Activated T-helper 1 cell treated with anti-CD3 and anti-CD28 coated beads, Interleukin-2, amount 50 U/mL, for 16 hours (primary cell): ENCODE measurements at places on chromosomes 7 and 10.

- no peak for DNase-seq
Observed at GRCh38 chr7:152664636-152665035, 11.3 kb downstream of the XRCC2 start.

DNA sequence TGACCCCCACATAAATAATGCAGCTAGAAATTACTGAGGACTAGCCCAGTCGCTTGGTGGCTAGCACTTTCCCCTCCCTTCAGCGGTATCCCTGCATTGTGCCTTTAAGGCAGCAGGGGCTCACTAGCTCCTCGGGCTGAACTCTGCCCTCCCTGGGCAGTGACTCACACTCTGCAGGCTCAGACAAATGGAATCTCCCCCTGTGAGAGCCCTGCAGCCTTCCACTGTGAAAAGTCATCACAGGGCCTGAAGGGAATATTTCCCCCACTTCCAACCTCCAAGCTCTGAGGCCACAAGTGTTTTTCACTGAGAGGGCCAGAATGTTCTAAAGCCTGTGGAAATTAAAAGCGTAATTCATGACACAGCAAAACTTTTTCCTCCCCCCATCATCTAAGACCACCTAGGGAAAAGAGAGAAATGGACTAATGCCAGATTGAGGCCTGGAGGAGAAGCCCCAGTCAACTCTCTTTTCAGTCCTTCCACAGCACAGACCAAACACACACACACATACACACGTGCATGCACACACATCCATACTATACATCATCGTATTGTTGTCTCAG lies 93.6 kb upstream of the COL1A2 start:
- no peak for DNase-seq

DNA sequence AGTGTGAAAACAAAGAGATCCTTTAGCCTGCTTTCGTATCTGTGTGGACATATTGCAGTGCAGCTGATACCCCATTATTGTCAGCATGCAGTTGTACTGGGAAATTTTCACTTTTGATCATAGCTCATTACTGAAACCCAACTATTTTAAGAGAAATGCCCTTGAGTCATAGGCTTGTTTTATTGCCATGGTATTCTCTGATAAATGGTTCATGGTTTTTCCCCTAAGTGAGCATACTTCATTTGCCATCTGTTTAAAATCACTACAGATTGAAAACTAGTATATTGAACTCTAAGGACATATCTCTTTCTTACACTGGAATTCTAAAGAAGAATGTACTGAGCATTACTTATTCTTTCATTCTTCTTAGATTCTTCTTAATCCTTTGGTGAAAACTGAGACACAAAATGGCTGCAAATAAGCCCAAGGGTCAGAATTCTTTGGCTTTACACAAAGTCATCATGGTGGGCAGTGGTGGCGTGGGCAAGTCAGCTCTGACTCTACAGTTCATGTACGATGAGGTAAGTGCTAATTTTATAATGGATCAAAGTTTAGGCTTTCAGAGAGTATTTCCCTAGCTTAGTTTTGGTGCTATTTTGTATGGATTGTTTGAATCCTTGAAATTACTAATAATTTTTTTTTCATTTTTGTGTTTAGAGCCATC lies 63.0 kb downstream of the RALA start:
- DNase-seq = no peak

DNA sequence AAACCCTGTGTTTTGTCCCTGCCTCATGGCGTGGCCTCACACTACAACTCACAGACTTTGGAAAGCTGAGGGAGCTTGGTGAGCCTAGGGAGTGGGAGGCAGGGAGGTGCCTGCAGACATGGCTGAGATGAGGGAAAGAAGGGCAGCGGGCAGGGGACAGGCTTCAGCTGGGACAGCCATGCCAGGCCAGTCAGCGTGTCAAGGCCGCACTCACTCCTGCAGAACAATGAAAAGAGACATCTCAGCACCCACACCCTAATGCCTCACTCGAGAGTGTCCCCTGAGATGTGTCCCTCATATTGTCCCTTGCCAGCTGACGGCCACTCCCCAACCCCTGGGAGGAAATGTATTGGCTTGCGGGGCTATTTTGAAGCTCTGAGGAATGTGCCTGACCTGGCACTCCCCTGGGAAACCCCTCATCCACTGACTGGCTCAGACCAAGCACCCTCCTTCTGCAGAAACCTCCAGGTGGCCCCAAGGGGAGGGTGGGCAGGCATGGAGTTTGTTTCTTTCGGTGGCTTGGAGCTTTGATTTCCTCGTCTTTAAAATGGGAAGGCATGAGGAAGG lies 31.6 kb downstream of the SH3PXD2A start:
- no peak for DNase-seq

- peak; percentile 23 for DNase-seq
Observed at GRCh38 chr10:46228563-46229071, 58.2 kb upstream of the ANTXRL start.

DNA sequence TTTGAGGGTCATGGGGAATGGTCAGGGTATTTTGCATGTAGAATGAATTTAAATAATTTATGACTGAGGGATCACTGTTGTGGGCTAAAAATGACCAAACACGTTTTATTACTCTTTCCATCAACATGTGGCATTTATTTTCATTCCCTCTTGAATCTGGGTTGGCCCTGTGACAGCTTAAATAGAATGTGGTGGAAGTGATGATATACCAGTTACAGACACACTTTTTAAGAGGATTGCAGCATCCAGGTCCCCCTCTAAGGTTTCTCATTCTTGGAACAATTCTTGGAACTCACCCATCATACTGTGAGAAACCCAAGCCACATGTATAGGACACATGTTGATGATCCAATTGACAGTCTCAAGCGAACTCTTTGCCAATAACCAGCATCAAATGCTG lies 272.4 kb downstream of the ETV1 start:
- no peak for DNase-seq

GRCh38 chr10:103284170-103284569 lies 7.2 kb downstream of the INA start:
- no peak for DNase-seq

DNA sequence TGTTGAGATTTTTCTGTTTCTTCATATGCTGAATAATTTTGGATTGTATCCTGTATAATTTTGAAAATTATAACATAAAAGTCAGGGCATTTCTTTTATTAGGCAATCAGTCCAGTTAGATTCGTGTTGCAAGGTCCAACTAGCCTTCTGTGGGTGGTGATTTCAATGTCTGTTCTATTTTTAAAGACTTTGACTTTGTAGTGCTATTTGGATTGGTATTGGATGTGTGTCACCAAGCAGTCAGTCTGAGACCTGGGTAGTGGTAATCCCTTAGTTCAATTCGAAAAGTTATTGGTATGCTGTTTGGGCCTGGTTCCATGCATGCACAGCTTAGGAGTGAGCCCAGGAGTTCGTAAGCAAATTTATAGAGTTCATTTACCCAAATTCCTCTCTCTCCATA lies 82.2 kb downstream of the EPDR1 start:
- no peak for DNase-seq

- no peak for DNase-seq
Observed at GRCh38 chr7:142560166-142560565, 189.1 kb upstream of the PRSS1 start.

DNA sequence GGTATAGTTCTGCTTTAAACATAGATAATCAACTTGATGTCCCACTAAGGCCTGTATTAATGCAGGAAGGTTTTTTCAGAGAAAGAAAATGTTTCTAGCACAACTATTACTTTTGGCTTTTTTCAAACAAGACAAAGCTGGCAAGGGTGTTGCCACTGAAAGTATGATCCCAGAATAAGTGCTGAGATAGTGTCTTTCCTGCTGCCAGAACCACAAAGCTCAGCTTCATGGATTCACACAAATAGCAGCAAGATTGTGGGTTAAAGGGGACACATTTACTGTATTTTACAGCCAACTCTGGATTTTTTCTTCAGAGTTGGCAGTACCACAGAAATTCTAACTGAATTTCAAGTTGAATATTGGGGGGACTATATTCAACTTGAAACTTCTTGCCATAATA lies 4.3 kb downstream of the NCOA4 start:
- no peak for DNase-seq

GRCh38 chr10:61244261-61244775 lies 208.9 kb downstream of the TMEM26 start:
- no peak for DNase-seq

DNA sequence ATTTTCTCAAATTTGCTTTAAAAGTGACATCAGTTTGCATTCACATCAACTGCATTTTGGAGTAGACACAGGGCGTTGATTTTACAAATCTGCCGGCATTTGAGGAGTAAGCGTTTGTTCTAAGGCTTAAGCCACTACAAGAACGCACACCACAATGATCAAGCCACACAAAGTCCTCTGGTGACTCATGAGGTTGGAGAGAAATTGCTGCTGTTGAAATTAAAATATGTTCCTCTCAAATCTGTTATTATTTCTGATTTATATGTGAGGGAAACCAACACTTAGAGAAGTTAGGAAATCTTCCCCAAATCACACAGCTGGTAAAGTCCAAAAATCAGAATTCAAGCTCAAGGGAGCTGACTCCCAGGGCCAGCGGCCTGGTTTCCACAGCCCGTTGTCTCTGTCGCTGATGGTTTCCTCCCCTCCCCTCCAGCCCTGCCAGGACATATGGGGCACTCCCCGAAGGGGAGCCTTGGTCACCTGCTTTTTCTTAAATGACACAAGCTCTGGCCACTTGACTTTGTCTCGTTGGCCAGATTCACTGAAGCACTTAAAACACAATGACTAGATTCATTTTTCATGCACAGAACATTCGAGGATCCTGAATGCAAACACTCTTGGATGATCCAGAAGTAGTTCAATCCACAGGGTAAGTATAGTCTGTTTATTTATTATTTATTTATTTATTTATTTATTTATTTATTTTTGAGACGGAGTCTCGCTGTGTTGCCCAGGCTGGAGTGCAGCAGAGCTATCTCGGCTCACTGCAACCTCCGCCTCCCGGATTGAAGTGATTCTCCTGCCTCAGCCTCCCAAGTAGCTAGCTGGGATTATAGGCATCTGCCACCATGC lies 29.2 kb upstream of the KLF6 start:
- no peak for DNase-seq

DNA sequence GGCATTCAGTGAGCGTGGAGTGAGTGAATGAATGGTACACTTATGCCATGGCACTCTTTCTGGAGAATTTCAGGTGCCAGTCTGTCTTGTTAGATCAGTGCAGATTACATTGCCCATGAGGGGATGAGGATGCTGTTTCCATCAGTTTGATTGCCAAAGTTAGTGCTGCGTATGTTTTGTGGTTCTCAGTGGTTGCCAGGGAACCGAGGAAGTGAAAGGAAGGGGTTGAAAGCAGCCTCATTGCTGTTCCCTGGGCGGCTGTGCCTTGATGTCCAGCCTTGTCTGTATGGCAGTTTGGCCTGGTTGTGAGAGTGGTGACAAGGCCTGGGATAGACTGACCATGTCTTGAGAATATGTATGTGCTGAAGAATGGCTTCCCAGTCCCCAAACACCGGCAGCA lies 30.2 kb downstream of the WBP1L start:
- DNase-seq = no peak
